ENCODE measurements at places on chromosomes 2 and 18. TPM values are rescaled to one million over a fixed set of nuclear protein-coding genes. Genes with fewer than 3 reads are reported as not detected.

GORASP2 gene
- total RNA-seq, result 67.4 TPM

CFC1 gene
- total RNA-seq, result not detected

IL1RL2 gene
- total RNA-seq, result 0.46 TPM

OXER1 gene
- total RNA-seq, result 2.2 TPM

TMEM17 gene
- total RNA-seq, result 1.5 TPM

FSHR gene
- total RNA-seq, result not detected

ACMSD gene
- total RNA-seq, result not detected
